CD4-positive, alpha-beta T cell treated with Interferon alpha-2 for 1 hour (primary cell): ENCODE measurements at places on chromosomes 12 and 14.

DNA sequence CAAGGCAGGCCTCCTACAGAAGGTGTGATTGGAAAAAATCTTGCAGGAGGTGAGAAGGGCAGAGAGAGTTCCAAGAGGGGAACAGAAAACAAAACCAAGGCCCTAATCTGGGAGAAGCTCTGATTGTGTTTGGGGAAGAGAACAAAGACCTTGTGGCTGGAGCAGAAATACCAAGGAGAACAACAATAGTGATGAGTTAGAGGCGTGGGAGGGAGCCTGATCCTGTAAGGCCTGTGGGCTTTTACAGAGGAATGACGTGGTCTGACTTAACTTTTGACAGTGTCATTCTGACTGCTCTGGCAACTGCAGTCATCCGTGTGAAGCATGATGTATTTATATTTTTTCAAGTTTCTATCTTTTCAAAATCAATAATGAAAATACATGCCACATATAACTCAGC lies 200.6 kb downstream of the ANO4 start:
- DNase-seq = no peak

DNA sequence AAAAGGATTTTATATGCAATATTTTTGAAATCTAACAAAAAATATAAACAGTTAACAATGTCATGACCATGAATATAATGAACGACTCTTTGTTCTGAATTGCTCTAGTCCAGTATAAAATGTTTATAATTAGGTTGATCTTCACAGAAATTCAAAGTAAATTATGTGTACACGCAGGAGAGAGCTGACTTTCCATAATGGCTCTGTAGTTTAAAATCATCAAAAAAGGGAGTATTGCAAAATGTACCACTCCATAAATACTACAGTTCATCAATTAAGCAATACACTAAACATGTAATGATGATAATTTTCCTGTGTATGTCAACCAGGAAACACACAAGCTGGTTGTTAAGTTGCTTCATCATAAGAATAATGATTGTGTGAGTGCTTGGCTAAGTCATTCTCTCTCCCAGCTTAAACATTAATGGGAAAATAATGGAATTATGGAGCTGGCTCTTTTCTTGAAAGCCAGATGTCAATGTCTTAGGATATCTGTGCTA lies 189.5 kb upstream of the PLEKHG7 start:
- DNase-seq = no peak

GRCh38 chr14:91327250-91327595 lies 82.7 kb upstream of the GPR68 start:
- no peak for DNase-seq

GRCh38 chr12:83128540-83128939 lies 441.8 kb downstream of the TMTC2 start:
- DNase-seq = no peak

DNA sequence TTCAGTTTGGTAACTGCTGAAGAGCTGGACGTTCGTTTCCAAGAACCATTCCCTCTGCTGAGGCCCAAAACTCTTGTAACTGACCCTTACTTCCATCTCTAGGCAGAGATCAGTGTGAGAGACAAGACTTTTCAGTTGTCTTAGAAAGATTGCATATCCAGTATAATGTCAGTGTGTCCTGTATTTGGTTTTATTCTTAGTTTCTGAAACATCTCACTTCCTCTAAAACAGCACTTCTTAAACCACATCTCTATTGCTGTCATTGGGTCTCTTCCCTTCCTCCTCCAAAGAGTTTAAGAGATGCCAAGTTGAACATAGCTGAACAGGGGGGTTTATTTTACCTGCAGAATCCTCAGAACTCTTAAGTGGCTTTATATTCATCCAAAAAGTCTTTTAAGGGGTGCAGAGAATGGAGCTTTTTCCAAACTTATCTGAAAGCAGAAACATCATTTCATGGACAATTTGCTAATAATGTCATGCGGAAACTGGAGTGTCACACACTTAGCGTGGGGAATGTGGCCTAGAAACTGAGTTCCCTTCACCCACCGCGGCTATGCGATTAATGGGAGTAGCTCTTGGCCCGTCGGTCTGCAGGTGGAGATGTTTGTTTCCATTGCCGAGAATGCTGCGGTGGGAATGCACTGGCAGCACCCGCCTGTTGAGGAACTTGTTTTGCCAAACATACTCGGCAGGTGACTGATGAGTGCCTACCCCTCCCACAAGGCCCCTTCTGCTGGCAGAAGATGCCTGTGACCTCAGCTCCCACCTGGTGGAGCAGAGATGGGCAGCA lies 148.2 kb downstream of the ADGRD1 start:
- DNase-seq = no peak

GRCh38 chr12:7130701-7131501 lies 730 bp downstream of the CLSTN3 start:
- DNase-seq = peak; percentile 45

GRCh38 chr12:107544937-107545336 lies 140.7 kb upstream of the PWP1 start:
- no peak for DNase-seq
